ENCODE measurements at places on chromosomes 12 and 14.

GRCh38 chr12:49043856-49044258 is 16.7 kb downstream of the KMT2D start:
- peak; percentile 67 for DNase-seq

DNA sequence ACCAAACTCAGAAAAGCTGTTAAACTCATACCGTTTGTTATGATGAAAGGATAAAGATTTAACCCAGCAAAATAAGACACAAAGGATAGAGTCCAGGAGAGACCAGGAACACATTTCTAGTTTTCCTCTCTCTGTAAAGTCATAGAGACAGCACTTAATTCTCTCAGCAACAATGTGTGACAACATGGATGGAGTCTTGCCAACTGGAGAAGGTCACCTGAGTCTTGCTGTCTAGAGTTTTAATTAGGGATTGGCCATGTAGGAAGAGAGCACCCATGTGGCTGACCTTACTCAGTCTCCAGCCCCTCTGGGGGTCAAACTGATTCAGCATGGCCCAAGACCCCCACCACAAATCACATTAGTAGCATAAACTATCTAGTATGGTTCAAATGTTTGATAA is 151.0 kb upstream of the ATF7IP start:
- DNase-seq = no peak

DNA sequence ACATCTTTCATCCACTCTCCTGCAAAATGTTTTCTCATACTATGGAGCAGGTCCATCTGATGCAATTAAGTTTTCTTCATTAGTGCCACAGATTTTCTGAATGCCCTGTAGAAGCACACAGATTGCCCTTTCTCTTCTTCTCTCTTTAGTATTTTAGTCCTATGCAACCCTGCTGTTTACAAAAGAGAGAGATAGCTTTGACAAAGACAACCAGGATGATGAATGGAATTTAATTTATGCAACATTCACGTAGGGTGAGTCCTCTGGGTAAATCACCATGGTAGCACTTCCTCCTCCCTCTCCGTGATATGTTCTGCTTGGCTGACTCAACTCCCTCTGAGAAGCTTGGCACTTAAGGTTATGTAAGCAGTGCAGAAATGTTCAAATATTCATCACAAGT is 400.9 kb upstream of the PDE3A start:
- peak; percentile 71 for DNase-seq

GRCh38 chr14:29649170-29649569 is 278.5 kb downstream of the PRKD1 start:
- no peak for DNase-seq

All from Daoy (cell line).